ENCODE measurements at places on chromosomes 1 and 21. TPM values are rescaled to one million over a fixed set of nuclear protein-coding genes. Genes with fewer than 3 reads are reported as not detected.

GRCh38 chr1:13807209-13807608, 107.2 kb downstream of the PRDM2 start:
- no peaks in the 10 kb centered on the region for H3K27me3 ChIP-seq
- H3K36me3 ChIP-seq = peaks cover 6% of the 10 kb centered on the region
- peaks cover 8% of the 10 kb centered on the region for H3K4me1 ChIP-seq
- H3K4me3 ChIP-seq = no peak overlapping the region
- H3K27ac ChIP-seq = no peak overlapping the region

DNA sequence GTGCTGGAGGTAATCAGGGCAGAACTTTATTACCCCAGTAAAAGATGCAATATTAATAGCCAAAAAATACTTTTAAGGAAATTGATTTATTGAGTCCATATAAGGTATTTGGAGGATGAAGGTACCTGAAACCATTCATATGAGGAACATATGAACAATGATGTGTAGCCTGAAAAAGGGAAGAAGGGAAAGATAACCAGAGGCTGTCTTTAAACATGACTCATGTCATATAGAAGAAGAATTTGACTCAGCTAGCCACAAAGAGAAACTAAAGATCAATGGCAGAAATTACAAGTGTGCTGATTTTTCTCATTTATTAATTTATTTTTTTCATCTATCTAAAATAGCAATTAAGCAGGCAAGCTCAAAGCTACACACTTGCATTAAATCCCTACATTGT, 136.2 kb upstream of the DUSP10 start:
- no peak for DNase-seq
- no peaks in the 10 kb centered on the region for H3K27me3 ChIP-seq
- H3K4me1 ChIP-seq = no peaks in the 10 kb centered on the region
- no peak overlapping the region for H3K4me3 ChIP-seq

The GJA4 gene
- 41.0 TPM for total RNA-seq

The PCAT6 gene
- total RNA-seq = not detected

The PIK3C2B gene
- total RNA-seq = 10.8 TPM

DNA sequence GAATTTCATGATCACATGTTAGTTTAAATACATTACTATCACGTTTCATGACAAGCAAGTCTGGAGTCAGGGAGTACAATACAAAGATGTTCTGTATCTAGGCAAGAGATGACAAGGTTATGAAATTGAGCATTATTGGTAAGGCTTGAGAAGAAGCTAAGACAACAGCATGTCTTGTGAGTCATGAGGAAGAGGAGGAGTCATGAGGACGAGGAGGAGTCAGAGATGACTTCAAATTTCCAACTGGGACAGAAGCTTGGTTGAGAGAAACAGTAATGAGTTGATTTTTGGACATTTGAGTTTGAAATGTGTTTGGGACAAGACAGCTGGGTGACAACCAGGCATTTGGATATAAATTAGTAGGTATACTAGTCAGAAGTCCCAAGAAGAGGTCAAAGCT, 4.3 kb upstream of the UBE2U start:
- no peak overlapping the region for H3K4me3 ChIP-seq
- H3K36me3 ChIP-seq = no peaks in the 10 kb centered on the region
- no peaks in the 10 kb centered on the region for H3K27me3 ChIP-seq

DNA sequence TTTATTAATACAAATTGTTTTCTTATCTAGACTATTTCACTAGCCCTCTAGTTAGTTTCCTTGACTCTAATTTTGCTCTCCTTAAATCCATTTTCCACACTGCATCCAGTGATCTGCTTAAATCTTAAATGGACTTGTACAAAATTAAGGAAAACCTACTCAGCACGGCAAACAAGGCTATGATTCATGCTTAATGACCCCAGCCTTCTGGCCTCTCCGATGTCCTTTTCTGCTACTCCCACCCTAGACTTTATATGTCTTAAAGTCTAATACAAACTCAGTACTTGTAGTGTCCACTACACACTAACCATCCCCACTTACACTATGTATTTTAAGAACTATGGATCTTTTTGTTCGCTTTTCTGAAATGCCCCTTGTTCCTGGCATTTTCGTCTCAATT, 2.2 kb downstream of the TMED5 start:
- H3K36me3 ChIP-seq = no peaks in the 10 kb centered on the region
- peaks cover 24% of the 10 kb centered on the region for H3K4me1 ChIP-seq
- DNase-seq = no peak
- peak overlapping the region; percentile 72 for H3K4me3 ChIP-seq
- H3K27ac ChIP-seq = peak overlapping the region; percentile 99
- H3K27me3 ChIP-seq = no peaks in the 10 kb centered on the region

GRCh38 chr1:228758447-228758846, 23.2 kb downstream of the RHOU start:
- no peaks in the 10 kb centered on the region for H3K27me3 ChIP-seq
- DNase-seq = no peak
- no peak overlapping the region for H3K27ac ChIP-seq
- H3K36me3 ChIP-seq = no peaks in the 10 kb centered on the region

GRCh38 chr21:45137612-45137937, 63.2 kb downstream of the ADARB1 start:
- no peaks in the 10 kb centered on the region for H3K27me3 ChIP-seq
- H3K36me3 ChIP-seq = no peaks in the 10 kb centered on the region
- DNase-seq = no peak
- H3K4me3 ChIP-seq = no peak overlapping the region

The LCE6A gene
- not detected for total RNA-seq

DNA sequence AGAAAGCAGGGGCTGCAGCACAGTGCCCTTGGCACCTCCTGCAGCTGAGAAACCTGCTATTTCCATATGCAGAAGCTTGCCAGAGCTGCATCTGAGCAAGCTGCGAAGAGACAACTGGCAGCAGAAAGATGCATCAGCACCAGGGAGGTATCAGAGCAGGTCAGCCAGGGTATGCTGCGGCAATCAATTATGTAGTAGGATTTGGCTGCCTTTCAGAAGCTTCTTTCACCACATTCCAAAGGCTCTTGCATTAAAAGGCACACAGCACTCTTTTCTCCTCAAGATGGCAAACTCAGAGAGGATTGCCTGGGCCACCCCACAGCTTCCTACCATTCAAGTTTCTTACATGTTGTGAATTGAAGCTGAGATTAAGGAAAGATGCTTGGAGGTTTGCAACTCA, 47.6 kb upstream of the RAP1A start:
- peaks cover 31% of the 10 kb centered on the region for H3K4me1 ChIP-seq
- H3K27ac ChIP-seq = no peak overlapping the region
- H3K27me3 ChIP-seq = no peaks in the 10 kb centered on the region
- DNase-seq = peak; percentile 91

The PAQR6 gene
- 2.2 TPM for total RNA-seq

The NDUFV3 gene
- total RNA-seq = 102 TPM

The PGLYRP3 gene
- total RNA-seq = not detected

GRCh38 chr1:19240673-19241538, 10.4 kb downstream of the EMC1 start:
- peaks cover 93% of the 10 kb centered on the region for H3K36me3 ChIP-seq
- H3K4me3 ChIP-seq = no peak overlapping the region
- no peaks in the 10 kb centered on the region for H3K27me3 ChIP-seq
- peak overlapping the region; percentile 56 for H3K27ac ChIP-seq
- peaks cover 9% of the 10 kb centered on the region for H3K4me1 ChIP-seq

DNA sequence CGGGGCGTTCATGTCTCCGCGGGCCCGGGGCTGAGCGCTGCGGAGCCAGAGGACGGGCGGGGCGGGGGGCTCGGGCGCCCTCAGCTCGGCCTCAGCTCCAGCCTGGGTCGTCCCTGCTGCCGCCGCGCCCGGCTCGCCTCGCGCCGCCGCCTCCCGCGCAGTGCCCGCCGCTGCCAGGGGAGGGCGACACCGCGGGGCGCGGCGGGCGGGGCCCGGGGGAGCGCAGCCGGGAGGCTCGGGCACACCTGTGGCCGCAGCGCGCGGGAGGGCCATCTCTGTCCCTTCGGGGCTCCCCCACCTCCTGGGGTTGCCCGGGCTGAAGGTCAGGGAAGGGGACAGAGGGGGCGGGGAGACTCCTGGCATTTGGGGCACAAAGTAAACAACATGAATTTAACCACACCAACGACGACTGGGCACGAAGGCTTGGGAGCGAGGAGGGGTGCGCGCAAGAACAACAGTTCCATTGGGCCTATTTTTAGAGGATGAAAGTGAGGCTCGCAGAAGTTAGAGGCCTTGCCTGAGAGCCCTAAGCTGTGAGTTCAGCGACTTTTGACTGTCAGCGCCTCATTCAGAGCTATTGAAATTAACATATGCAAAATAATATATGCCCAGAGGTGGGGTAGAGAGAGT, at the start of gene FAM131C:
Gene FAM131C, minus strand, starts transcription at position 162 of the 630 bp plus-strand sequence. CDS start 209 bp downstream, outside the sequence.
- H3K27me3 ChIP-seq = no peaks in the 10 kb centered on the region
- peak within 1 kb of the TSS; percentile 37 for H3K27ac ChIP-seq
- H3K4me3 ChIP-seq = peak within 1 kb of the TSS; percentile 57
- H3K4me1 ChIP-seq = peaks cover 36% of the 10 kb centered on the region

- peak overlapping the region; percentile 98 for H3K27ac ChIP-seq
- peaks cover 26% of the 10 kb centered on the region for H3K4me1 ChIP-seq
- peak overlapping the region; percentile 75 for H3K4me3 ChIP-seq
- DNase-seq = peak; percentile 93
- no peaks in the 10 kb centered on the region for H3K36me3 ChIP-seq
Measured at GRCh38 chr1:211577819-211578639, 932 bp downstream of the SLC30A1 start.

- H3K4me1 ChIP-seq = peaks cover 25% of the 10 kb centered on the region
- peak overlapping the region; percentile 66 for H3K27ac ChIP-seq
- no peaks in the 10 kb centered on the region for H3K36me3 ChIP-seq
- H3K27me3 ChIP-seq = no peaks in the 10 kb centered on the region
- H3K4me3 ChIP-seq = peak overlapping the region; percentile 32
Measured at GRCh38 chr1:205444931-205445645, 10.8 kb downstream of the BLACAT1 start.

DNA sequence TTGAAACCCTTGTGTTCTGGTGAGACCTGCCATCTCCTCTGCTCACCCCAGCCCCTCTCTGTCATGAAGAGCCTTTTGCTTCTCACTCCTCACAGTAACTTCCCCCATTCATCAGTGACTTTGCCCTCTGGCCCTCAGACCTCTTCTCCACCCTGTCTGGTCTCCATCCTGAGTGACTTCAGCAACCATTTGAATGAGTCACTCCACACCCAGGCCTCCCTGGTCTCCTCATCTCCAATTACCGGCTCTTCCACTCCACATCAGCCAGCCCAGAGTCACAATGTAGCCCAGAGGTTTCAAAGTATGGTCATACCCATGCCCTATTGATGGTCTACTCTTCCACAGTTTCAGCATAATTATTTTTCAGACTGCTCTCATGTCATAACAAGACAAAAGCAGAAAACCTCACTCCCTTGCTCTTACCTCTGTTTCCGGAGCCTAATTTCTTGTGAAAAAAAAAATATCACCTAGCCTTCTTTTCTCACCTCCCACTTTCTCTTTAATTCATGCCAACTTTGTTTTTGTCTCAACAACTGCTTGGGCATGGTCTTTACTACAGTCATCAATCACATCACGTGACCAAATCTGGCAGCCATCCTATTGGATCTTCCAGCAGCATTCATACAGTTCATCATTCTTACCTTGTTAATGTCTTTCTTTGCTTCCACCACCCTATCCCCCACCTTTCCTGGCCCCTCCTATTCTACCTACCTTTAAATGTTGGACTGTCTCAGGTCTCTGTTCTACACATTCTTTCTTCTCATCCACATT, 35.6 kb upstream of the NEK7 start:
- H3K27ac ChIP-seq = no peak overlapping the region
- H3K4me3 ChIP-seq = no peak overlapping the region
- no peaks in the 10 kb centered on the region for H3K36me3 ChIP-seq
- no peaks in the 10 kb centered on the region for H3K27me3 ChIP-seq
- DNase-seq = no peak

The YOD1 gene
- 7.9 TPM for total RNA-seq

DNA sequence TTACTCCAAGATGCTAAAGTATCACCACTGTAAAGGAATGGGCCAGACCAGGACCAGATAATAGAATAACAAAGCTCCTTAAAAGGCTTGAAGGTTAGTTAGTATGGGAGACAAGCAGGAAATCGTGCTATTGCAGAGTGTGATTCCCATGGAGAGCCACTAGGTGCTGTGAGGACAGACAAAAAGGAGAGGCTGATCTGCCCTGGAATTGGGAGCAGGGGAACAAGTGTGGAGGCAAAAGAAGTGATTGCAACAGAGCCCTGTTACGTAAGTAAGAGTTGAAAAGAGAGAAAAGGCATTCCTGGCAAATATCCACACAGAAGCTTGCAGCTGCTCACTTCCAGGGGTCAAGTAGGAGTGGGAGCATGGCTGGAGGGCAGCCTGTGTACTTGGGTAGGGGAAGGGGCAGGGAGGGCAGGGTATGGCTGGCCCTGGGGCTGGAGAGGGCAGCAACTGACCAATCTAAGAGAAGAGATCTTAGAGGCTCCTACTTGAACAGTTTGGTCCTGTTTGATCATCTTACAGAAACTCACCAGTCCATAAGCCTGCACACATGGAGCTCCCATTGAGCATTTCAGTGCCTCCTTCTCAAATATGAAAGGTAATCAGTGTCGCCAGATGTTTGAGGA, 207.7 kb upstream of the GJB5 start:
- peak; percentile 78 for DNase-seq
- H3K27ac ChIP-seq = no peak overlapping the region
- H3K4me3 ChIP-seq = no peak overlapping the region

- peak overlapping the region; percentile 57 for H3K27ac ChIP-seq
- H3K4me3 ChIP-seq = no peak overlapping the region
- no peaks in the 10 kb centered on the region for H3K36me3 ChIP-seq
- no peak for DNase-seq
- no peaks in the 10 kb centered on the region for H3K27me3 ChIP-seq
- peaks cover 11% of the 10 kb centered on the region for H3K4me1 ChIP-seq
Measured at GRCh38 chr1:31984419-31985347, 29.0 kb upstream of the KHDRBS1 start.

DNA sequence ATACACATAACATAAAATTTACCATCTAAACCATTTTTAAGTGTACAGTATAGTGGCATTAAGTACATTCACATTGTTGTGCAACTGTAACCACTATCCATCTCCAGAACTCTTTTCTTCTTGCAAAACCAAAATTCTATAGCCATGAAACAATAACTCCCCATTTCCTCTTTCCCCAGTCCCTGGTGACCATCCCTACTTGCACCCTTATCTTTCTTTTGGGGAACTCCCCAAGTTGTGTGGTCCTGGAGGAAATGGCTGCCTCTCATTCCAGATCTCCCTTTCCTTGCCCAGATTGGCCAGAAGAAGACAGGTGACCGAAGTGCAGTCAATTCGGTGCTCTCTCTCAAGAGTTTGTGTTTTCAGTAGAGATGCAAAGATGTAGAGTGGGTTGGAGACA, 389.6 kb upstream of the C1orf87 start:
- DNase-seq = no peak
- no peaks in the 10 kb centered on the region for H3K4me1 ChIP-seq
- no peaks in the 10 kb centered on the region for H3K27me3 ChIP-seq

The TDRD5 gene
- 0.06 TPM for total RNA-seq

Measured in esophagus muscularis mucosa (tissue), 4 donors.